Cerebellar nuclear complex (tissue), 1 donor: ENCODE measurements at places on chromosomes 2 and 18.

DNA sequence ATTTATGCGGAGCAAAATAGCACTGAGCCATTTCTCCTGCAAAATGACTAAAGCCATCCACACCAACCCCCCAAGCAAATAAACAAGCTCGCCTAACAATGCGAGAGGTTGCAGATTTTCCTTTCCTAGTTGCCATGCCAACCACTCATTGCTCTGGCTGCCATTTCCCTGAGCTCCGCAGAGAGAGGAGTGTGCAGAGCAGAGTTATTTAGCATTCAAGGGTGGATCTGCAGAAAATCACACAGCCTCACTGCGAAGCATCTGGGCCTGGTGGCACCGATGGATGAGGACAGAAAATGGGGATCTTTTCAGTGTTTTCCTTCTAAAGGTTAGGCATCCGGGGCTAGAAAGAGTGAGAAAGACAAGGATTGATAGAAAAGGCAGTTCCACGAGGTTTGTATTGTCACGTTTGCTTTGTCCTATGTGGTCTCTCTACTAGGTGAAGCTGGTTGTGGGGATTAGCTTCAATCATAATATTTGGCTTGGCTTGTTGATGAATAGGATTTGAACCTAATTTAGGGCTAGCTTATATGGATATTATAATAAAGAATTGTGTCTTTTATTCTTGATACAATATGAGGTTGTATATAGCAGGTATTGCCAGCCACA lies 110.2 kb upstream of the UNC80 start:
- DNase-seq, result peak; percentile 65

DNA sequence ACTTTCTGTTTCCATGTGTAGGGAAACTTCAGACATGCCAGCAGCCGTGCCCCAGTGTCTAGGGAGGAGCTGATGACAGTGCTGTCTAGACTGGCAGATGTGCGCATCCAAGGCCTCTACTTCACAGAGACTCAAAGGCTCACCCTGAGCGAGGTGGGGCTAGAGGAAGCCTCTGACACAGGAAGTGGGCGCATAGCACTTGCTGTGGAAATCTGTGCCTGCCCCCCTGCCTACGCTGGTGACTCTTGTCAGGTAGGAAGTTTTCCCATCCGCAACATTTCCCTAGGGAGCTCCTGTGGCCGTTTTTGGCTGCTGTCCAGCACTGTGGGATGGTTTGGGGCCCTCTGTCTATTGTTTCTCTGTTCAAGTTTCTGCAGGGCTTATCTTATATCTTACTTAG lies 143.1 kb upstream of the TTC39C start:
- DNase-seq, result no peak

DNA sequence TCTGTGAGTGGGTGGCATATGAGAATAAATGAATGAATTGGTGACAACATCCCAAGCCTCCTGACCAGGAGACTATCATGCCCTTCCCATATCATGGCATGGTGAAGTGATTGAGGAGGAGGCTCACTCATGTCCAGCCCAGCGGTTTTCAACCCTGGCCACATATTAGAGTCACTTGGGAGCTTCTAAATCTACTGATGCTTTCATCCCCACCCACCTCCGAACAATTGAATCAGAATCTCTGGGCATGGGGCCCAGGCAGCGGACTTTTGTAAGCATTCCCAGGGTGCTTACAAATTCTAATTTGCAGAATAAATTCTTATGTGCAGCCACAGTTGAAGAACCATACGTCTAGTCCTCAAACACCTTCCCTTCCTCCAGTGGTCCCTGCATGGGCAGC lies 81.7 kb upstream of the SEC11C start:
- no peak for DNase-seq

- DNase-seq, result no peak
Observed at GRCh38 chr2:96734880-96735583, 4.8 kb downstream of the LMAN2L start.

DNA sequence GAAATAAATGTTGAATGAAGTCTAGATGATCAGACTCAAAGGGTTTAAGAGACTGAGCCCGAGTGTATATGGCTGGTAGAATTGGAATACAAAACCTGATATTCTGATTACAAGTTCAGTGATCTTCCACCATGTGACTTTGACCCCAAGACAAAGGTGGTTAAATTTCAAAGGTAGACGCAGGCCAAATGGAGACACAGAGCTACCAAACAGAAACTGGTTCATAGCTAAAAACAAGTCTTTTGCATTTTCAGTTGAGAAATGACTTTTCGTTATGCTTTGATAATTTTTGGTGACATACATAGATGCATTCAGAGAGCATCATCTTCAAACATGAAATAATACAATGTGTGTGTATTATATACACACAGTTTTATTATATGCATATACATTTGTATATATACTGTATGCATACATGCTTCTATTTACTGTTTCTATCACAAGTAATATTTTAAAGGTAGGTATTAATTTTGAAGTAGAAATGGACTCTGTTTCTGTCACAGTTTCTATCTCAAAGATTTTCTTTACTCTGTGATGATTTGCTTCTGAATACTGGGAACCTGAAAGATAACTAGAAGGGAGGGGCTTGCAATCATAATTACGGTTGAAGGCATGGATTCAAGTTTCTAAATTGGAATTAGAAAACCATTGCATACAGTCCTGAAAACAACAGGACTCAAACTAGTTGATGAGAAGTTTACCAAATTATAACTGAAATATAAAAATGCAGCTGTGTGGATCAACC lies 142.3 kb downstream of the ABCA12 start:
- no peak for DNase-seq

DNA sequence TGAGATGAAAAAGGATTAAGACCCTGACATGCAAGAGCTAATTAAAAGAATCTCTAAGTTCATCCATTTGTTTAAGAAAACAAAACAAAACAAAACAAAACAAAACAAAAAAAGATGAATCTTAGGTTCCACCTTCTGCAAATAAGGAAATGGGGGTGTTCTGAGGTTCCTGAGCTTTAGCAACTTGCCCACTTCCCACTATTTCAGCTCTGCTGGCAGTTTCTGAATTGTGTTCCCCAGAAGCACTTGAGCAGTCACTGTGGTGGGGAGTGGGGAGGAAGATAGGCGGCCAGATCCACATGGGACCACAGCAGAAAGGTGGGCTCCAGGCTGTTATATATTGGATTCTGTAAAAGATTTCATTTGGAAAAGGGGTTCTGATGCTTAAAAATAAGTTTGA lies 20.3 kb downstream of the INO80C start:
- DNase-seq, result no peak

- no peak for DNase-seq
Observed at GRCh38 chr2:232261776-232262175, 116.8 kb upstream of the ALPP start.

GRCh38 chr18:63523660-63524059 lies 18.5 kb upstream of the SERPINB12 start:
- DNase-seq, result no peak

DNA sequence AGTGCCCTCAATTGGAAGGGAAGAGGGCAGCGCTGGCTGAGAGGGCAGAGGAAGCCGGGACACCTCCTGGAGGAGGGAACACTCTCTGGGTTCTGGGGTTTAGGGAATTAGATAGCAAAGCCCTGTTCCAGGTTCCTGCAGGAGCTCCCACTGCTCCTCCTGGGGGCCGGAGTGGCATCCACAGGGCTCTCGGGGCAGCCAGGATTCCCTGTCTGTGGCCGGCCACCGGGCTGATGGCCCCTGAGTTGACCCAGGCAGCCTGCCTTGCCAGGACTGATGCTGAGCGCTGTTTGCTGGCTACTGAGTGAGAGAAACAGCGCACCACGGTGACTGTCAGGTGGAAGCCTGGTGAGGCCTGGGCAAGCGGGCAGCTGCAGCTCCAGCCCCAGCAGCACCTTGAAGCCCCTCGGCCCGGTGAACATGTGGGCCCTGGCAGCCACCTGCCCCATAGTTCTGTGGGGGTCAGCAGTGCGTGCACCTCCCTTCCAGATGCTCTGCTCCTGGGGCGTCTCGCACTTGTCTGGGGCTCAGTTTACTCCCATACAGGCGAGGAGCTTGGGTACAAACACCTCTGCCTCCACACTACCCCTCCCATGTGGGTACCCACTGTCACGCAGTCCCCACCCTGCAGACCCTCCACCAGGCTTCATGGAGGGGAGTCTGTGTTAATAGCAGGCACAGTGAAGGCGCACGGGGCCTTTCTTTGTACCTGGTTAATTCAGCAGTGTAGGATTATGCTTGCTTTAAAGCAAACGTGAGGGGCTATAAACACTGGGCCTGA lies 7.7 kb upstream of the ALLC start:
- no peak for DNase-seq

DNA sequence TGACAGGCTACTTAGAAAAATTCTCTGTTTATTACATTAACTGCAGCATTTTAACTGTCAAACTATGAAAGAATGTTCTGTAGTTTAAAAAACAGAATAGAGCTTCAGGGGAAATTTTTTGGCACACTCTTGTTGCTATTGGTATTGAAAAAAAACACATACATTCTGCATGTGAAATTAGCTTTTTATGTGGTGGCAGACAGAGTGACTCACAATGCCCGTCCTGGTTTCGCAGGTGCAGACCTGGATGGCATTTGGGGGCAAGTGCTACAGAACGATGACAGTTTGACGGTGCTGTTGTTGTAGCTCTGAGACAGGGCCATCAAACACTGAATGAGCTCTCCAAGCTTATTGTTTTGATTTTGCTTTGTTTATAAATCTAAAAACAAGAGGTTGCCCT lies 105.0 kb upstream of the MAP3K20 start:
- DNase-seq, result no peak

- no peak for DNase-seq
Observed at GRCh38 chr2:84202166-84202565, 256.9 kb downstream of the SUCLG1 start.

DNA sequence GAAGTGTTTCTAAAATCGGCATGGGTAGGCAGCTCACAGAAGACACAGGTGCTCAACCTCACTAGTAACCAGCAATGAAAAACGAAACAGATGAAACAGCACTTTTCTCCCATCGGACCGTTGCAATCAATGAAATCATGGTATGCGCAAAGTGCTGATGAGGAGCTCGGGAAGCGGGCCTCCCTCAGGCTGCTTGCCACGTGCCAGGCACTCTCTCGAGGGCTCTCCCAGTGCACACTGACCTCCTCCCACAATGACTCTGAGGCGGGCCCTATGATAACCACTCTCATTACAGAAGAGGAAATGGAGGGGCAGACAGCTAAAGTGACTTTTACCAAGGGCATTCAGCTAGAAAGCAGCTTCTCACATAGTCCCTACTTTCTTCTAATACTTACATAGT lies 3.8 kb upstream of the ANKRD23 start:
- DNase-seq, result no peak

DNA sequence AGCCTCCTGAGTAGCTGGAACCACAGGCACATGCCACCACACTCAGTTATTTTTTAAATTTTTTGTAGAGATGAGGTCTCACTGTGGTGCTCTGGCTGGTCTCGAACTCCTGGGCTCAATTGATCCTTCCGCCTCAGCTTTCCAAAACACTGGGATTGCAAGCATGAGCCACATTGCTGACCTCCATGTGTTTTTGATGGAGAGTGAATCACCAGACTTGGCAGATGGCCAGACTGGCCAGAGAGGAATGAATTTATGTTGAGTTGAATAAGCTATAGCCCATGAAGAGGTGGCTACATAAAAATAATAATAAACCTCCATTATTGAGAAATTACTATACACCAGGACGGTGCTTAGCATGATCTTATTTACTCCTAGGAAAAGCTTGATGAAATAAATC lies 91.5 kb downstream of the MREG start:
- no peak for DNase-seq

- DNase-seq, result no peak
Observed at GRCh38 chr18:76514573-76514972, 19.5 kb upstream of the ZNF516 start.

GRCh38 chr18:5424903-5425664 lies 118.7 kb downstream of the EPB41L3 start:
- peak; percentile 38 for DNase-seq

GRCh38 chr2:156539086-156539860 lies 103.1 kb downstream of the GPD2 start:
- DNase-seq, result no peak

DNA sequence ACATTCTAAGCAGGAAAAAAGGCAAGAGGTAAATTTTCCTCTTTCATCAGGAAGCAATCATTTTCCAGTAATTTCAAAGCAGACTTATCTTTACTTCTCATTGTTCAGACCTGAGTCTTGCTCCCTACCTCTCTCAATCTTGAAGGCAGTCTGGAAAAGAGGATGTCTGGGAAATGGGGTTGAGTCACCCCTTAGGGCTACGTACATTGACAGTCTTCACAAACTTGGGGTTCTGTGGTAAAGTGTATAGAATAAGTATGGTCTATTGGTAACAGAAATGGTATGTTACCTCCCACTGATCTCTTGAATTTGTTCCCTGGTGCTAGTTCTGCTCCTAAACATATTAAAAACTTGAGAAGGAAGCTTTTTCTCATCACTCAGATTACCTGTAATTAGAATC lies 361.3 kb downstream of the SS18 start:
- DNase-seq, result no peak

DNA sequence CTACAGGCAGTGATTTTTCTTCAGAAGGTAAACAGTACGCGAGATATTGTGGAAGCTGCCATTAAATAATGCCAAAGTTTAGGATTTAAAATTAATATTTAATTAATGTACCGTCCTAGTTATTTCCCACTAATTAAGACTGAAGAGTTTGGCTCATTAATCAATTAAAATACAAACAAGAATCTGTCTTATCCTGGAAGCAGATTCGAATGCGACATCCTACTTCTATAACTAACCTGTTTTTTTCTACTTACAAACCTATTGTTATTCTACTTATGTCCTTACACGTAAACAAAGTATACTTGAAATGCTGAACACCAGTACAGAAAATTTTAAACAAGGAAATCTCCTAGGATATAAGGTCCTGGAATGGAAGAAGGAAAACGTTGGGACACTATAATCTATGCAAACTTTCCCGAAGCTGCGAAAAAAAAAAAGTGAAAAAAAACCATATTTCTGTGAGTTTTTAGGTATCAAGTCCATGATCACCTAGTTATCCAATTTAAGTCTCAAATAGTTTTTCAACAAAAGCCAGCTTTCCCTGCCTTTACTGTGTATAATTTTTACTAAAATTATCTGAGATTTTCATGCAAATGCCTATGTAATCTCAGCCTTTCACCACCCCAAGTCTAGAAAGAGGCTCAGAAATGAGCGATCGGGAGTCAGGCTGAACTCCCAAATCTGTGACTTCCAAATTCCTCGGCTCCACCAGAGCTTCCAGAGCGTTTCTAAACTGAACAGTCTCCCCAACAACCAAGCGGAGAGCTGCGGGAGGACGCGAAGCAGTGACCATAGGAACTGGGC lies 1.2 kb upstream of the C2orf15 start:
- no peak for DNase-seq

GRCh38 chr2:69774984-69775982 lies 33.3 kb downstream of the ANXA4 start:
- no peak for DNase-seq

GRCh38 chr2:233179848-233180366 lies 71.6 kb upstream of the ATG16L1 start:
- no peak for DNase-seq

- DNase-seq, result no peak
Observed at GRCh38 chr2:174499371-174499770, 12.5 kb upstream of the GPR155 start.

DNA sequence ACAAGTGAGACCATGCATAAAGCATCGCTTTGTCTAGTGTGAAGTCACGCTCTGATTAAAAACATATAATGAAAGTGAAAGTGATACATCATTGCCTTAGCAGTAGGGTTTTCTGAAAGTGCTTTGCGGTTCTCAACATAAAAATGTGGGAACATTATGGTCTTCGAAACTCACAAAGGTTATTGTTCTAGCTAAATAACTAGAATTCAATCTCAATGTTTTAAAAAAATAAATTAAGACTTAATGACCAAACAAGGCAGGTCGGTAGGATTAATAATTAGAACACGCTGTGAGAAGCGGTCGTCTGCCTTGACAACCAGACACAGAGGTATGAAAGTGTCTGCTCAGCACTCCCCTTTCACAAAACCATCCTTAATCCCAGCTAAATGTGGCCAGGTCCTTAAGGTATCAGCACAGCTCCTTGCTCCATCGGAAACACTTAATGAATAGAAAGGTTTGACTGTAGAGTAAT lies 42.2 kb downstream of the KLHL14 start:
- DNase-seq, result no peak
